ENCODE measurements at places on chromosomes 2 and 18. TPM values are rescaled to one million over a fixed set of nuclear protein-coding genes. Genes with fewer than 3 reads are reported as not detected.

Gene REG3G
- total RNA-seq: not detected

Gene MGAT5
- total RNA-seq: 58.1 TPM

Gene CHRNA1
- total RNA-seq: 9.1 TPM

Gene IL36A
- total RNA-seq: not detected

Gene ONECUT2
- 10.5 TPM for total RNA-seq

Gene GPR39
- total RNA-seq: 1.1 TPM

Gene SCG2
- 9.6 TPM for total RNA-seq

Gene CTLA4
- total RNA-seq: 0.44 TPM

Gene CCBE1
- 4.8 TPM for total RNA-seq

Gene SNORC
- total RNA-seq: 0.55 TPM

Gene CCNT2
- total RNA-seq: 103 TPM

Gene RAX
- 111 TPM for total RNA-seq

Gene CNTNAP5
- 16.3 TPM for total RNA-seq

Gene DUSP11
- 42.8 TPM for total RNA-seq

Gene FASTKD1
- 51.5 TPM for total RNA-seq

Gene APCDD1
- 26.8 TPM for total RNA-seq

Gene TCF23
- total RNA-seq: 0.11 TPM

Gene SH2D6
- not detected for total RNA-seq
